ENCODE measurements at places on chromosomes 2 and 18.

- DNase-seq = peak; percentile 73
These were observed 182.9 kb downstream of the DYM start for GRCh38 chr18:49277395-49278036.

DNA sequence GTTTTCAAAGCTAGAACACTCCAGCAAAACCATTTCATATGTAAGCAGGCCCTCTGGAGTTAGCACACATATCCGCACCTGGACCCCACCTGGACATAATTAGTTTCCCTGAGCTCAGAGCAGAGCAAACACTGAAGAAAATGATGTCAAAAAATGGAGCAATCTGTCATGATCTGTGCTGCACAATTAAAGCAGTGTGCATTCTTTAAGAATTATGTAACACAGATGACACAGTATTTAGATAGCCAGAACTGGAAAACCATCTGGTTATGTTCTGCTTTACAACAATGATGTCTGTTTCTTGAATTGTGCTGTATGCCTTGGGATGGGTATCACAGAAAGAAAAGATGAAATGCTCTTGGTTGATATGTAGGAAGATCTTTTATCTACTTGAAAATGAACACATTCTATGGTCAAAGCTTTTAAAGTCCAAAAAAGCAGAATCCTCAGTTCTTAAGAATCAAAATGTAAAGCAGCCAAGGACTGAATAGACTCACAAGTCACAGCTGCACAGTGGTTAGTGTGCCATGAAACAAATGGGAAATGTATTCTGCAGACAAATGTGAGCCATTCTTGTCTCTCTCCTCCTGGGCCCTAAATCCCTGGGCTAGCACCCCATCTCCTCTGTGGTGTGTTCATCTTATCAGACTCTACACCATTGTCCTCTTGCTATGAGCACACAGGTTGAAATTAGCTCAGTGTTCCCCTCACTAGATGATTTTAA is 36.8 kb downstream of the HRH4 start:
- peak; percentile 40 for DNase-seq

GRCh38 chr2:118374974-118375755 is 286.9 kb downstream of the INSIG2 start:
- no peak for DNase-seq

DNA sequence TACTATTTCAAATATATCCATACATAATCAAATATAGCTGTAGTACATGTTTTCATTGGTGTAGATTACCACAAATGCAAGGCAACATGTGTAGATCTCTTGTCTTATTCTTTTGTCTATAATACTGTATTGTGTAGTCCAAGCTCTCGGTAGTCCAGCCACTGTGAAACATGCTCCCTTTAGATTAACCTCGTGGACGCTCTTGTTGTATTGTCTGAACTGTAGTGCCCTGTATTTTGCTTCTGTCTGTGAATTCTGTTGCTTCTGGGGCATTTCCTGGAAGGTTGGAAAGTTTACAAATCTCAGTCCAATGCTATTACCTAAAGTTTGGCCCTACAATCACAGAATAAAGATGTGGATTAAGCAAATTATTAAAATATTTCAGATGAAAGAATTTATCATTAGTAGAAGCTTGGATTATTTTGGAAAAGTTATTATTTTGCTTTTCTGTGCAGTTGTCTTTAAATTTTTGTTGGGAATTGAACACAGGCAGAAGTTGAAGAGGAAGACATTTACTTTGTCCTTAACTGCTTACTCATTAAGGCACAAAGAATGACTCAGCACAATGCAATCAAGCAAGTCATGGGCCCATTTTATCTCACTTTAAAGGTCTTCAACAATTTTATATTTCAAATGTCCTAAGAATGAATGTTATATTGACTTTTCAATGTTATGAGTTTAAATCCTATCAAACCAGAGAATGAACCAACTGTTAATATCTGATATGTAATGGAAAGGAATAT is 103.4 kb upstream of the CAVIN2 start:
- peak; percentile 58 for DNase-seq

GRCh38 chr2:164504253-164504652 is 117.0 kb downstream of the GRB14 start:
- no peak for DNase-seq

GRCh38 chr2:44778671-44779476 is 162.6 kb upstream of the SIX3 start:
- DNase-seq = no peak

DNA sequence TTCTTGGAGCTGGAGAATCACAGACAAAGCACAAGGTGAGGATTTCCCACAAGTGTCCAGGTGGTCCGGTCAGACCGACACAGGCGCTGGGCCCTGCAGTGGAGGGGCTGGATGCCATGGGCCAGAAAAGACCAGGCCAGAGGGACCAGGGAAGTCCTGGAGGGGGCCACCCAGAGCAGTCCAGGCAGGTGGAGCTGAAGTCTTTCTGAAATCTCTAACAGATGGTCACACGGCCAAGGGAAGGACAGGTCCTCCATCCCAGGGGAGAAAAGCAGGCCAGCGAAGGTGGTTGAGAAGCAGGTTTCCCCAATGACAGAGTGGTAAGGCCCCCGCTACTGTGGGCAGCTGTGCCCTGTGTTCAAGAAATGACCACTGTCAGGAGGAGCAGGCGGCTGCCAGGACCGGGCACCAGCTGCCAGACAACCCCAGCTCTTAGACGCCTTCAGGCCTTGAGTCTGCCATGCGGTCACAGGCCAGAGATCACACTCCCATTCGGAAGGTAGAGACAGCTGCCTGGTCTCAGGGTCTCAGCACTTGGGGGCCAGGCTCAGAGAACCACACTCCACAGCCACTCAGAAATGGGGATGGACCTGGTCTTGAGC is 25.9 kb downstream of the HS1BP3 start:
- no peak for DNase-seq

- no peak for DNase-seq
These were observed 1.8 kb upstream of the ABCA12 start for GRCh38 chr2:215140166-215140707.

- no peak for DNase-seq
These were observed 57.2 kb upstream of the LYPD6B start for GRCh38 chr2:148981324-148981723.

DNA sequence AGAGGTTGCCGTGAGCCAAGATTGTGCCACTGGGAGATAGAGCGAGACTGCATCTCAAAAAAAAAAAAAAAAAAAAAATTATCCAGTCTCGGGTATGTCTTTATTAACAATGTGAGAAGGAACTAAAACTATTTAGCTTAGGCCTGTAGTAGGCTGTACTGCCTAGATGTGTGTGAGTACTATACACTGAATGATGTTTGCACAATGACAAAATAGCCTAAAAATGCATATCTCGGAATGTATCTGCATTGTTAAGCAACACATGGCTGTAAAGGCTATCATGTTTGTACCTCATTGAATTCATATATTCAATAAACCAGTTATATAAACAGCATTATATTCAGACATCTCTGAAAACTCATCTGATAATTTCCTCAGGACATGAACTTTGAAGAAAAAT is 191.2 kb upstream of the SESTD1 start:
- no peak for DNase-seq

Measured in amniotic epithelial cell (primary cell).